ENCODE measurements at places on chromosomes 5 and 9.

DNA sequence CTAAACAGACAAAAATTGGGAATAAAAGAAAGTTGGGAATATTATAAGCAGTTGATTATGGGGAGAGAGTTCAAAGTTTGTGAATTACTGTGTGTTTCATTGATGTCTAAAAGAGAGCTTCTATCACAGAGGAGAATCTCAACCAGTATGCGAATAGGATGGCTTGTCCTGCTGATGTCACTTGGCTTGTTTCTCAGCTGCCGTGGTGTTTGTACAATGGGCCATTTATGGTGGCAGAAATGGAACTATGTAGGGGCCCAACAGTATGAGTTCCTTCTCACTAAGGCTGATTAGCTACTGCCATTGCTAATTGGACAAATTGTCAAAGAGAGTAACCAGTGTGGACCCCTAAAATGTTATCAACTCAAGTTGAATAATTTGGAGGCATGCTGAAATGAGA lies 103.9 kb downstream of the ST8SIA4 start:
- DNase-seq, result no peak

- no peak for DNase-seq
These were observed 64.7 kb downstream of the GDA start for GRCh38 chr9:72213906-72214305.

- DNase-seq, result no peak
These were observed 7.4 kb downstream of the TRAF1 start for GRCh38 chr9:120918931-120919842.

GRCh38 chr9:133342570-133342969 lies 5.4 kb downstream of the MED22 start:
- no peak for DNase-seq

GRCh38 chr5:1652873-1653697 lies 129.3 kb upstream of the LPCAT1 start:
- DNase-seq, result no peak

GRCh38 chr9:107929443-107929842 lies 439.9 kb upstream of the KLF4 start:
- no peak for DNase-seq

DNA sequence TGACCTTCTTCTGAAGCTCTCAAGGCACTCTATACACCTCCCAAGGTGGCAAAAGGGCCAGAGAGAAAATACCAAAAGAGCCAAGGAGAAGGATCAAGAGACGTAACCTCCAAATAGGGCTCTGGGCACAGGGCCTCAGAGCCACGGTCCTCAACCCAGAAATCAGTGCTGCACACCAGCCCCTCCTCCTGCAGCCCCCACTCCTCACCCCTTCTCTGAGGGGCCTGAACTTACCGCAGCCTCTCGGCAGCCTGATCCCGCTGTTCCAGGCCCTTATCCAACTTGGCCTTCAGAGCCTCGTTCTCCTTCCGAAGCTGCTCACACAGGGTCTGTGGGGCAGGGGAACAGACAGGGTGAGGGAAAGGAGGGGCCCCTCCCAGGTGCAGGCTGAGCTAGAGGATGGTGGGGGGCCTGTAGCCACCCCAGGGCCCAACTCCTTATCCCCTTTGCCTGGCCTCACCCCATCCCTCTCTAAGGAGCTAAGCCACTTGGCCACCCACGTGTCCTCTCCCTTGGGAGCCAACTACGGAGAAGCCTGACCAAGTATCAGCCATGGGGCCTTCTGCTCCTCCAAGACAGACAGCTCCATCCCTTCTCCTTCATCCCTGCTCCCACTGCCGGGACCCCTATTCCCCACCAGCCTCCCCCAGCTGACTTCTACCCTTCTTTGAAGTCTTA lies 28.8 kb downstream of the TNIP1 start:
- no peak for DNase-seq

DNA sequence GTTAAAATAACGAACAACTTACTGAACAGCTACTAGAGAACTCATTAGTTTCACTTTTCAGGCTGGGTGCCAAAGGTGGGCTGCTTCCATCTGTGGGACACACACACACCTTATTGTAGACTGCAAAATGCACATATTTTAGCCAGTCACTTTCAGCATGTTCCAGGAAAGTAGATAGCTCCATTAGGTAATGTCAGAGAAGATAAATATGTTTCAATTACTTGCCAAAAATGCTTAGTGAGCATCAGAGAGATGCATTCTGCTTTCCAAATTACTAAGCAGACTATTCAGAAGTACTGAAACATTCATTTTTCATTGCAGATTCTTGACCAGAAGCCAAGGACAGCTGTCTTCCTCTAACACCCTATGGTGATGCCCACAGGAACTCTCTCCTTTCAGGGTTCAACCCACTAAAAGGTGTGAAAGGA lies 56.2 kb upstream of the APC start:
- DNase-seq, result no peak

- DNase-seq, result no peak
These were observed 712.0 kb downstream of the CETN3 start for GRCh38 chr5:89697581-89697980.

GRCh38 chr5:175707751-175708375 lies 50.0 kb downstream of the HRH2 start:
- DNase-seq, result no peak

- DNase-seq, result no peak
These were observed 12.5 kb downstream of the ABL1 start for GRCh38 chr9:130847306-130848217.

GRCh38 chr5:181063514-181063913 lies 23.4 kb downstream of the BTNL9 start:
- no peak for DNase-seq

GRCh38 chr9:137087409-137087925 lies 682 bp downstream of the MAN1B1 start:
- no peak for DNase-seq

DNA sequence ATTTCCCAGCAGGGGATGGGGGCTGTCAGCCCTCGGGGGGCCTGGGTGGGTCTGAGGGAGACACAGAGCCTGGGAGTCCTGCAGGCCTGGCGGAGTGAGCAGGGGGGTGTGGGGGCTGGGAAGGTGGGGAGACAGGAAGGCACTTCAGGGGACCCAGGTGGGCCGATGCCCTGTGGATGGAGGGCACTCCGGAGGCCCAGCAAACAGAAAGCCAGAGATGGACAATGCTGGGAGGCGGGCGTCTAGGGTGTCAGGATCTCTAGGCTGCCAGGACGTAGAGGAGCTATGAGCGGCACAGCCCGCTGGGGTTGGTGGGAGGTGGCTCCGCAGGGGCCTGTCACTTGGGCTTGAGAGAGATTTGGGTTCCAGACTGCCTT lies 87.6 kb upstream of the COL5A1 start:
- no peak for DNase-seq

DNA sequence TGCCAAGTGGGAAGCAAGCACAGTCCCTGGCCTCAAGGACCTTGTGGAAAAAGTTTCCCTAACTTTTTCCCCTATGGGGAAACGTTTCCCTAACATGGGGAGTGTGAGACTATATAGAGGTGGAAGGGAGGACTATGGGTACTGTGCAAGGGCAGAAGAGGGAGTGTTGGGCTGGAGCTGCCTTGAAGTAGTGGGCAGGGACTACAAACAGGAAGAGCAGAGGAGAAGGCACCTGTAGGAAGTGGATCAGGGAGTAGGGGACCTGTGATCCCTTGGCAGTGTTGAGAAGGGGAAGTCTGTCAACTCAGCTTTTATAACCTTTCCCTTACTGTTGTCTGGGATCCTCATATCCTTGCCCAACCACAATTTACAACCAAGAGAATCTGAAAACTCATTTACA lies 1.4 kb downstream of the CMYA5 start:
- DNase-seq, result no peak

GRCh38 chr5:154523104-154523503 lies 45.1 kb upstream of the HAND1 start:
- DNase-seq, result no peak
